ENCODE measurements at places on chromosomes 12 and 14.

GRCh38 chr14:85336817-85337216, 193.1 kb upstream of the FLRT2 start:
- no peak for DNase-seq

- DNase-seq: no peak
Measured at GRCh38 chr12:76153616-76154015, 69.1 kb upstream of the NAP1L1 start.

DNA sequence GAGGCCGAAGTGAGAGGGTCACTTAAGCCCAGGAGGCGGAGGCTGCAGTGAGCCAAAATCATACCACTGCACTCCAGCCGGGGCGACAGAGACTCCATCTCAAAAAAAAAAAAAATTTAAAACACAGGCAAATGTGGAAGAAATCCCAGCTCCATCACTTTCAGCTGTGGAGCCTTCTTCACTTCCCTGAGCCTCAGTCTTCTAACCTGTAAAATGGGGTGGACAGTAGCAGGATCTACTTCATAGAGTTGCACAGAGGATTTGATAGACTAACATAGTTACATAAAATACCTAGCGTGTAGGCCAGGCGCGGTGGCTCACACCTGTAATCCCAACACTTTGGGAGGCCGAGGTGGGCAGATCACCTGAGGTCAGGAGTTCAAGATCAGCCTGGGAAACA, 26.5 kb downstream of the PHETA1 start:
- DNase-seq: no peak

DNA sequence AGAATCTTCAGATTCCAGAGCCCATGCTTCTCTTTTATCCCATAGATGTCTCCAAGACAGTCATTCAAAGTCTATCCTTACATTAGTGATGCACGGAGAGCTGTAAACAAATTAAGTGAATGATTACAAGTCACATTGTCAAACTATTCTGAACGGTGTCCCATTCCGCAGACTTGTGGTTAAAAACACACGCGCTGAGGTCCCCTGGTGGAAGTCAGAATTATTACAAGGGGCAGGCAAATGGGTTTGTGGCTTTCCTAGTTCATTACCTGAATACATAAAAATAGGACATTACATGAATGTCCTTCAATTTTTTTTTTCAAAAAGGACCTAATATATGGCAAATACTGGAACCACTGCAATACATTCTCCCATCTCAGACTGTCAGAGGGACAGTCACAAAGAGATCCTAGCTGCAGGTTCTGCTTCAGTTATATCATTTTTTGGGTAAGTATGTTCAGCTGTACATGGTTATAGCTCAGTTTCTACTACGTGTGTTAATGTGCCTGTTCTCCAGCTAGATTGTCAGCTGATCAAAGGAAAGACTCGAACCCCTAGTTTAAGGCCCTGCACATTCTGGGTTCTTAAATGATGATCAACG, 53.1 kb upstream of the STON2 start:
- DNase-seq: no peak

GRCh38 chr12:63826006-63826585, 18.4 kb upstream of the SRGAP1 start:
- DNase-seq: no peak

DNA sequence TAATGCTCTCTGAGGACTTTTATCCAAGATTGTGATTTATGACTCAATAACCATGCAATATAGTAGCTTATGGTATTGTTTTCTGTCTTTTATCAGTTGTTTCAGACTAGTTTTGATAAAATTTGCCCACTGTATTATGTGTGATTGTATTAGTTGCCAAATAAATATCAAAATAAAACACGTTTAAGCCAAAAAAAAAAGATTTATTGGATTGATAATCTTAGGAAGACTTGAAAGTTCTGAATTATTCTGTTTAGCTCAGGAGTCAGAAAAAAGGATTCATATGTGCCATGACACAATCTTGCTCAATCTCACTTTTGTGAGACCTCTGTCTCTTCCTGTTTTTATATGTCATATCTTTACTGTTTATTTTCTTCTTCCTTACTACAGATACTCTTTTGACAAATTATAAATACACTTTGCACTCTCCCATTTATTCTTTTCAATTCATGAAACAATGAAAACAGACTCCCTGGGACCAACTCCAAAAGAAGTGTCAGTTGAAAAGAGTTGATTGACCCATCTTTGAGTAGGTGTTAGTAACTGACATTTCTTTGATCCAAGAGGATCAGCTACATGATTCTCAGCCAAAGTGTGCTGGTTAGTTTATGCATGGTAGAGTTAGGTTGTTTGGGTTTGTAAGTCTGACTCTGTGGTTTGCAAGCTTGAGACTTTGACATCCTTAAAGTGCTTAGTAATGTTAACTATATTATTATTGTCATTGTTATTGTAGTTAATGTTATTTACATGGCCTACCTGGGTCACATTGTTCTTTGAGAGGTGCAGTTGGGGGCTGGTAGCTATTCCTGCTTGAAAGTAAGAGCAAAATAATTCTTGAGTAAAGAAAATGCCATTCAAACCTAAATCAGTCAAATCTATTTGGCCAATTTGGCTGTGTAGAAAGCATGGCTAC, 2.5 kb downstream of the OR6C76 start:
- no peak for DNase-seq

DNA sequence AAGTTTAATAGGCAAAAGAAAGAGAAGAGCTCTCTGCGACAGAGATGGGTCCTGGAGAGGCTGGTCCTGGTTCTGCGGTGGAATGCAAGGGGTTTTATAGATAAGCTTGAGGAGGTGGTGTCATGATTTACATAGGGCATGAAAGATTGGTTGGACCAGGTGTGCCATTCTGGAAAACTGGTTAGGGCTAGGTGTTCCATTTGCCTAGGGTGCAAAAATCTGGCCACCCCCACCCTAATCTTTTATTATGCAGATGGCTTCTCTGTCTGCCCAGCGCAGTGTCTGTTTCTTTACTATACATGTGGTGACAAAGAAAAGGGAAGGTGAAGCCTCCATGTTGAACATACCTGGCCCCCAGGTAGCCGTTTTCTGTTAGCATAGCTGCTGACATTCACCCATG, 65.4 kb downstream of the ERC1 start:
- no peak for DNase-seq

Measured in stimulated activated CD8-positive, alpha-beta memory T cell treated with anti-CD3 and anti-CD28 coated beads, Interleukin-15, amount 100 ng/mL, for 24 hours (primary cell).